ENCODE measurements at places on chromosomes 2 and 18.

DNA sequence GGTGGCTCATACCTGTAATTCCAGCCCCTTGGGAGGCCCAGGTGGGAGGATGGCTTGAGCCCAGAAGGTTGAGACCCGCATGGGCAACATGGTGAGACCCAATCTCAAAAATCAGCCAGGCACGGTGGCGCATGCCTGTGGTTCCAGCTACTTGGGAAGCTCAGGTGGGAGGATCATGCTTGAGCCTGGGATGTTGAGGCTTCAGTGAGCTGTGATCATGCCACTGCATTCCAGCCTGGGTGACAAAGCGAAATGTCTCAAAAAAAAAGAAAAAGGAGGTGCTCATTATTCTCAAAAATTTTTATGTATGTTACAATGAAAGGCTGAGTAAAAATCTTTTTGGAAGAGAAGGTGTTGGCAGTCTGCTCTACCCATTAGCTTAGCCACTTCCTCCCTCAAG is 106.8 kb downstream of the TSN start:
- DNase-seq: no peak

DNA sequence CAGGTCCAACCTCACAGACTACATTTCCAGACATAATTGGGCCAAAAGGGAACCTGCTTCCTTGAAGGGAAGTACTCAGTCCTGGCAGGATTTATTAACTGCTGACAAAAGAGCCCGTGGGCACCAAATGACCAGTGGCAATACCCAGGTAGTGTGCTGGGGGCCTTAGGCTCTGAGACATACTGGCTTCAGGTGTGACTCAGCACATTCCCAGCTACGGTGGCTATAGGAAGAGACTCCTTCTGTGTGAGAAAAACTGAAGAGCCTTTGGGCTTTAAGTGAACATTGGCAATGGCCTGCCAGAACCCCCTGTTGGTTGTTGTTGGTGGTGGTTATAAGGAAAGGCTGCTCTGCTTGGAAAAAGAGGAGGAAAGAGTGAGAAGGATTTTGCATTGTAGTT is 401.8 kb downstream of the KCNJ3 start:
- no peak for DNase-seq

- no peak for DNase-seq
These were observed 45.6 kb downstream of the KCNIP3 start for GRCh38 chr2:95342556-95343320.

DNA sequence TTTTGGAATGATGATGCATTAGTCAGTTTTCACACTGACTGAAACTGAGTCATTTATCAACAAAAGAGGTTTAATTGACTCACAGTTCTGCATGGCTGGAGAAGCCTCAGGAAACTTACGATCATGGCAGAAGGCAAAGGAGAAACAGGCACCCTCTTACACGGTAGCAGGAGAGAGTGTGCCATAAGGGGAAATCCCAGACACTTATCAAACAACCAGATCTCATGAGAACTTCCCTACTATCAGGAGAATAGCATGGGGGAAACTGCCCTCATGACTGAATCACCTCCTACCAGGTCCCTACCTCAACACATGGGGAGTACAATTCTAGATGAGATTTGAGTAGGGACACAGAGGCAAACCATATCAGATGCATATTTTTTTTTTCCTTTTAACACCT is 504.5 kb upstream of the VRK2 start:
- no peak for DNase-seq

DNA sequence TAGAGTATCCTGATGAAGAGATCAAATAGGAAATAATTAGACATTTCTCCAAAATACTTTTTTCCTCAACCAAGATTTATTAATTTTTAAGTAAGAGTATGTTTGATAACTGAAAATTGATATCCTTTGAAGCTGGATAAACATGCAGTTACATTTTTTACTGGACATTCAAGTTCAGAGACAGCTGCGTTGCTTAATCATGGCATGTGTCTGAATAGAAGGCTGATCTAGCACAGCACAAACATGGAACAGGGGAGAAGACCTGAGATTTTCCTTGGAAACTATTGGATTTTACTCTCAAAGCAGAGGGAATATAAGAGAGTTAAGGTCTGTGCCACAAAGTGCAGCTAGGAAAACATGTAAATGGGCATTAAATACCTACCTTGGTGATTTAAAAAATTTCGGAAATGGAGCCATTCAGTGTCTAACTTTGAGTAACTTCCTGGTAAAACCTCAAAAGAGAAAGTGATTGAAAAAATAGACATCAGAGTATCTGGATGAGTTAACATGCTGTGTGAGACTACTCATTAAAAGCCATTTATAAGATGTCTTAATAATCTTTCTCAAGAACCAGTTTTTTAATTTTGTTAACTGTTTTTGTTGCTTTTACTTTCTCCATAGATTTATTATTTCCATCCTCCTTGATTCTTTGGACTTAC is 31.8 kb downstream of the CRIM1 start:
- DNase-seq: no peak

GRCh38 chr18:67597759-67598158 is 81.2 kb upstream of the DSEL start:
- no peak for DNase-seq

- no peak for DNase-seq
These were observed 31.9 kb upstream of the AFTPH start for GRCh38 chr2:64492272-64492671.

- DNase-seq: no peak
These were observed 69.4 kb downstream of the TET3 start for GRCh38 chr2:74053959-74054715.

DNA sequence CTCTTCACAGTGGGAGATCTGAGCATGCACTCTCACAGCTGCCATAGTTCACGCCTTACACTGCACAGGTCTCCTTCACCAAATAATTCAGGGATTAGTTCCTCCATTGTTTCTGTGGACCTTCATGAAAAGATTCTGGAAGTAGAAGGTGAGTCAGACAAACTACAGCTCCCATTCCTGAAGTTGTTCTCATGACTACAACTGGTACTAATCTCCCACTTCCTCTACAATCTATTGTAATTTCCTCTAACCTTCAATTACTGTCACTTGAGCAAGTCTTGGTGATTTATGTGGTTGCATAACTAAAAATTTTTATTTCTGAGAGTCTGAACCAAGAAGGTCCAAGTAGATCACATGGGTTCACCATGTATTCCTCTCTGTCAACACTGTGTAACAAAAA is 128.7 kb downstream of the XIRP2 start:
- DNase-seq: no peak

DNA sequence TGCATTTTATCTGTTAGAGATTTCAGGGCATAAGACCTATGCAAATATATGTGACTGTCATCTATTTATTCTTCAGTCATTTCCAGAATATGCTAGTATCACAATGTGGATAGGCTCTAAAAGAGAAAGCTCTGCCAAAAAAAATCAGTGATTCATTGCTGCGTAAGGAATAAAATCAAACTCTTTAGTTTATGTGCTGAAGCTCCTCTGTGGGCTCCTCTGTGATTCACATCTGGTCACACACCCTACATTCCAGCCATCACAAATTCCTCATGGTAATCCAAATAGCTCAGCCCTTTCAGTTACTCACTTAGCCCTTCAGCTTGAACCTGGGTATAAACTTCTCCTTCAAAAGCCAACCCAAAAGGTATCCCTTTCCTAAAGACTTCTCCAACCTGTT is 21.4 kb downstream of the DLGAP1 start:
- no peak for DNase-seq

DNA sequence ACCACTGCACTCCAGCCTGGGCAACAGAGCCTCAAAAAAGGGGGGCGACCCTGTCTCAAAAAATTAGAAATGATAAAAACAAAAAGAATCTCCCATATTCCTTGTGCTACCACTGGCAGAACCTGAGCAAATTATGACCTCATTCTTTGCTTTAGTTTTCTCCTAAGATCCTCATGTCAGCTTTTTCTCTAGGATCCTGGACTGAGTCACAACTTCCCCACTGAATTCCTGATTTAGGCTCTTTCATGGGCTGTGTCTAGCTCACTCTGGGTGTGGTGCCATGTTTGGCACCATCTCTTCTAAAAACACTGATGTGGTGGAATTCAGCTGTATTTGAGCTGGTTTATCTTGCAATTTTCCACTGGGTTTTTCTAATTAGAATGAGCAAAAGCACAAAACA is 37.1 kb downstream of the EXOC6B start:
- DNase-seq: no peak

DNA sequence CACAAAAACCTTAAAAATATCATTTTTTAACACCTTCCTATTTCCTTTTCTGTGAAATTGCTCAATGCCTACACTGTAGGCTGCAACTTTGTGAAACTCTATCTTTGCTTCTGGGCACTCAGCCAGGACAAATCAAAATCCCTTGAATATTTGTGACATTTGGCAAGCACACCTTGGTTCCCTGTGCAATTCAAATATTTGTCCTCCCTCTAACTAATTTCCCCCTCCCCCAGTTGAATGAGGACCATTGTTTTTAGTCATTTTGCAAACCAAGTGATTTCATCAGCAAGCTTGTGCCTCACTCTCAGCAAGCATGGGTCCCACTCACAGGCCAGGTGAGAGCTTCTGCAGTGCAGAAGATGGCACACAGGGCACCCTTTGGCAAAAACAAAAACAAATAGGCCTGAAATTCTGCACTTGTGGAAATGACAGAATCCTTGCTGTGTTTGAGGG is 541.5 kb downstream of the CNTNAP5 start:
- no peak for DNase-seq

GRCh38 chr2:113149553-113150257 is 22.3 kb downstream of the IL1RN start:
- no peak for DNase-seq

DNA sequence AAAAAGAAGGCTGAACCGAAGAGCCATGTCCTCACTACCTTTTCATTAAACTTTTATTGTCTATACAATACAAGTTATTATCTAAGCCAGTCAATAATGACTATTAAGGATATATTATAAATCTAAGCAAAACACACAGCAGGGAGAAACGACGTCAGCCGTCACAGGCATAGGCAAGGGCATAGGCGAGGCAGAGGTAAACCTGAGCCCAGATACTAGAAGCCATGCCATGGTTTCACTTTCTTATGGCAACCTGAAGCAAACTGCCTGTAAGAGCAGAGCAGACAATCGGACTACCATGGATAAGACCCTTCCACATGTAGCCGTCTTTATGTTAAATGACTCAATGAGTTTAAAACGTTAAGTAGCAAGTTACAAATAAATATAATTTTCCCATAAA is 238.5 kb upstream of the ZNF521 start:
- no peak for DNase-seq

DNA sequence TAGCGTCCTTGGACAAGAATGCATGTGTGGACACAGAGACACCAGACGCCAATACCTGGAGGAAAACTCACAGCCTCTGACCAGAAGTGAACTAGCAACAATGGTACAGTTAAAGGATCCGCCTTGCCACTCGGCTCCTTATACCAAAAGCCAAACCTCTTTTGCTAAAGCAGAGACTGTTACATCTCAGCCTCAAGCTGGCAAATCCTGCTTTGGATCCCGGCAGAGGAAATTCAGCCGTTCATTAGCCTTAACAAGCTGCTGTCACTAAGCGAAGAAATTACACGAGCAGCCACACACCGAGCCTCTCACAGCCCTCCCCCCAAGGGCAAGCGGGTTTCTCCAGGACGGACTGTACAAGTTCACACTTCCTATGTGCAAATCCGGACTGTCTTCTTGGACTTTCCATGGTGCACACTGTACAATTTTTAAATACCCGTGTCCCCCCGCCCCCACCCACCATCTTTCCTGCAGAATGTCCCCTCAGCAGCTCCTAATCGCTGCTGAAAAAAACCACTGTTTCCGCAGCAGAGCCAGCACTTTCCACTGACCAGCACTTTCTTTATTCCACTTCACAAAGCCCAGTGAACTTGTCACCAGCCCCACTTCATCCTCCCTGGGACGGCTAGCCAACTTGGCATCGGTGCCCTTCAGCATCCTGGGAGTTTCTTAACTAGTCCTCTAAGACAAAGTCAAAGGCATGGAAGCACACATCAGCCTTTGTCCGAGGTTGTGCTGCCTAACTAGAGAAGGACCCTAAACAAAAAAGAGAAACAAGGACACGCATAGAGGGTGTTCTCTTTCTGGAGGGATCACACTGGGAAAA is 1.5 kb downstream of the KLF7 start:
- no peak for DNase-seq

- DNase-seq: no peak
These were observed 44.0 kb downstream of the PDCL3 start for GRCh38 chr2:100606726-100607343.

- DNase-seq: no peak
These were observed 664.8 kb downstream of the DCC start for GRCh38 chr18:53004798-53005197.

- DNase-seq: no peak
These were observed 66.2 kb upstream of the FOSL2 start for GRCh38 chr2:28326469-28326805.

DNA sequence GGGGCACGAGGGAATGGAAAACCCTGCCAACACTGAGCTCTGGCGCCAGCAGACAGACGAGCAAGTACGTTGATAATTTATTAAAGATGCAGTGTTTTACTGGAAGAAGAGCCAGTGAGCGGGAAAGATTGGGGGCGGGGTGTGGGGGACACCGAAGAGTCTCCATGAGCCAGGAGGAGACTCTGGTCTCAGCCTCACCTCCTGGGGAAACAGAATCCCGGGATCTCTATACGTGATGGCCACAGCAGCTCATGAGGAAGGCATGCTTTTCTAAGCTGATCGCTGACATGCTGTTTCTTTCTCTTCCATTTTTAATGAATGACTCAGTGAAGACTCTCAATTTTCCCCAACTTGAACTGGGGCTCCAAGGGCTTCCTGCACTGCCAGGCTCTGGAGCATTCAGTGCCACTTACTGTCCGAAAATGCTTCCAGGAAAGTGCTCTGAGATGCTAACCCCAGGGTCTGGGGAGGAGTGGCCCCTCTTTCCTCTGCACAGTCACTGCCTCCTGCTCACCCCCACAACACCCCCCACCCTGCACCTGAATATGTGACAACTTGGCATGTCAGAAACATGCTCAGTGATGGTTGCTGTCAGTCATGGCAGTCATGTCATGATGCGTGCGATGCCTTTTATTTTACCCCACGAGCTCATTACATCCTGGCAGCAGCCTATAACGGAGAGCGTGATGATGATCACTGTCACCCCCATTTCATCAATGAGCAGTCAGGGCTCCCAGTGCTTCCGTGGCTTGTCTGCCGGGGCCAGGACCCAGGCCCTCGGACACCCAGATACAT is 164.2 kb upstream of the CAPN13 start:
- DNase-seq: no peak

- no peak for DNase-seq
These were observed 33.0 kb downstream of the CTIF start for GRCh38 chr18:48571639-48572384.

- DNase-seq: no peak
These were observed 134.8 kb downstream of the SLC8A1 start for GRCh38 chr2:40317046-40317445.

DNA sequence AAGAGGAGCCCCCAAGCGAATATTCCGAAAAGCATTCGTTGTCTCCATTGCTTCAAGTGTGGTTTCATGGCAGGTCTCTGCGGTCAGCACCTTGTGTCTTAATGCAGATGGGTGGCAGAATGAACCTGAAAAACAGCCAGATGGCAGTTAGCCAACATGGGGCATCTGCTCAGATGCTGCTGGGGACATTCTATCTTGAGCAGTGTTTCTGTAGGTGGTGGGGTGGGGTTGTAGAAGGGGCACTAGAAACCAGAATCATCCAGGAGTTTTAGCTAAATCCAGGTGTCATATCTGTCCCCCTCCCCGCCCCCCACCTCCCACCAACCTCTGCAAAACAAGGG is 42.1 kb downstream of the ST6GAL2 start:
- no peak for DNase-seq

GRCh38 chr2:12320991-12321641 is 395.6 kb upstream of the TRIB2 start:
- DNase-seq: no peak
